Dorsolateral prefrontal cortex (tissue), 122 donors: ENCODE measurements at places on chromosomes 6 and 20. TPM values are rescaled to one million over a fixed set of nuclear protein-coding genes. Genes with fewer than 3 reads are reported as not detected.

- DNase-seq = no peak
Measured at GRCh38 chr20:39190666-39191570, 228.8 kb downstream of the DHX35 start.

DNA sequence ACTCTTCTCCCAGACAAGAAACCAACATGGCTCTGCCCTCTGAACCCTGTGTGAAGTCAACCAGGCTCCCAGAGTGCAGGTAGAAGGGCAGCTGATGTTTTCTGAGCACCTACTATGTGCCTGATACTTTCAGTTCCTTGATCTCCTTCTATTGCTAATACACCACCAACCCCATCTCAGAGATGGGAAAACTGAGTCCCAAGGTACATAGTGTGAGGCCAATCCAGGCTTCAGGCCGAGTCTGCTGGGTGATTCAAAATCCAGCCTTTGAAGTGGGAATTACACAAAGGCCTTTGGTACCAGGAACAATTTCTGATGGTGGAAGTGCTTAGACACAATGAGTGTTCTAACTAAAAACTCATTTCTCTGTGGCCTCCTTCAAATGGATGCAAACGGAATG, 96.3 kb downstream of the NFATC2 start:
- DNase-seq = no peak

GRCh38 chr6:47836639-47837038, 54.8 kb downstream of the OPN5 start:
- no peak for DNase-seq

GRCh38 chr6:110295451-110296165, 62.5 kb downstream of the METTL24 start:
- no peak for DNase-seq

DNA sequence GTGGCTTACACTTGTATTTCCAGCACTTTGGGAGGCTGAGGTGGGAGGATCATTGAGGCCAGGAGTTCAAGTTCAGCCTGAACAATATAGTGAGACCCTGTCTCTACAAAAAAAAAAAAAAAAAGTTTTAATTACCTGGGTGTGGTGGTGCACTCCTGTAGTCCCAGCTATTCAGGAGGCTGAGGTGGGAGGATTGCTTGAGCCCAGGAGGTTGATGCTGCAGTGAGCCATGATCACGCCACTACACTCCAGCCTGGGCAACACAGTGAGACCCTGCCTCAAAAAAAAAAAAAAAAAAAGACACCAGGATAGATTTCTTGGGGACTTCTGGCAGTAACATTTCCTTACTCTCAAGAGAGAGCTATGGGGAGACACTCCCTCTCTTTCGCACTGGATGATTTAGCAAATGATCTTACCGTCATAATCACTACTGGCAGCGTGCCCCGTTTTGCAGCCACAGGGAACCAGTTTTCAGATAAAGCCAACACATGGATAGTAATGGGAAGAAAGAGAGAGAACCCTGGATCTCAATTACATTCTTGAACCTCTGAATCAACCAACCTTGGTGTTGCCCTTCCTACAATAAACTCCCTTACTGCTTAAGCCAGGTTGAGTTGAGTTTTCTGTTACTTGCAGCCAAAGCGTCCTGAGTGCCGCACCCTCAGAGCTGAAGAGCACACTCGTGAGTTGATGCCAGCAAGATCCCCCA, 18.1 kb upstream of the PTPN1 start:
- no peak for DNase-seq

The MYCT1 gene
- 7.2 TPM for total RNA-seq

The CCR6 gene
- total RNA-seq = not detected

The HLA-DOA gene
- total RNA-seq = 6.8 TPM

The AHI1 gene
- total RNA-seq = 133 TPM
